ENCODE measurements at places on chromosomes 1 and 21.

DNA sequence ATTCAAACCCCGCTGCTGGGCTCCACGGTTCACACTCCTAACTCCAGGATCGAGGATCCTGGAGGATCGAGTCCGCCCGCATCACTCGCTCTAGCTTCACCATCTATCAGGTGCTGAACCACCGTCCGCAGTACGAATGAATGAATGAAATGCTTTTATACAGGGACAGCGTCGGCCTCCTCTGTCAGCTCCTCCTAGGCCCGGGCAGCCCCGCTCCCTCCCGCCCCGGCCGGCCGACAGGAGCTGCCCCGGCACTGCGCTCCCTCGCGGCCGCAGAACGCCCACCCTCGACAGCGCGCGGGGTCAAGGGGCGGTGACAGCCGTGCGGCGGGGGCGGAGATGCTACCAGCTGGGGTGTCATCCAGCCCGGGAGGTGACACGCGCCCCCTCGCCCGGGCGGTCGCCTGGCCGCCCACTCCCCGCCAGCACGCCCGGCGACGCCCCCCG, 520 bp downstream of the ZBTB17 start:
- H3K27ac ChIP-seq = peak overlapping the region; percentile 79
- H3K4me3 ChIP-seq = peak overlapping the region; percentile 88
- no peaks in the 10 kb centered on the region for H3K27me3 ChIP-seq
- H3K36me3 ChIP-seq = peaks cover 26% of the 10 kb centered on the region
- DNase-seq = peak; percentile 76
- peaks cover 30% of the 10 kb centered on the region for H3K4me1 ChIP-seq

GRCh38 chr1:8821084-8821483, 3.6 kb upstream of the RERE start:
- no peak for DNase-seq
- peaks cover 4% of the 10 kb centered on the region for H3K36me3 ChIP-seq
- H3K4me3 ChIP-seq = no peak overlapping the region
- H3K4me1 ChIP-seq = peaks cover 12% of the 10 kb centered on the region
- peaks cover 13% of the 10 kb centered on the region for H3K27me3 ChIP-seq

- no peak overlapping the region for H3K27ac ChIP-seq
- H3K36me3 ChIP-seq = no peaks in the 10 kb centered on the region
- DNase-seq = no peak
- no peaks in the 10 kb centered on the region for H3K4me1 ChIP-seq
- H3K4me3 ChIP-seq = no peak overlapping the region
Observed at GRCh38 chr1:83918688-83919285, 80.1 kb downstream of the TTLL7 start.

- H3K27ac ChIP-seq = no peak overlapping the region
- no peak for DNase-seq
- no peaks in the 10 kb centered on the region for H3K36me3 ChIP-seq
- H3K27me3 ChIP-seq = no peaks in the 10 kb centered on the region
- no peaks in the 10 kb centered on the region for H3K4me1 ChIP-seq
Observed at GRCh38 chr1:171019971-171020370, 70.7 kb upstream of the FMO3 start.

GRCh38 chr21:41957991-41958766, 4.4 kb upstream of the C2CD2 start:
- no peak for DNase-seq
- H3K36me3 ChIP-seq = no peaks in the 10 kb centered on the region
- H3K27me3 ChIP-seq = peaks cover 20% of the 10 kb centered on the region
- H3K4me3 ChIP-seq = no peak overlapping the region
- H3K4me1 ChIP-seq = peaks cover 30% of the 10 kb centered on the region
- no peak overlapping the region for H3K27ac ChIP-seq

DNA sequence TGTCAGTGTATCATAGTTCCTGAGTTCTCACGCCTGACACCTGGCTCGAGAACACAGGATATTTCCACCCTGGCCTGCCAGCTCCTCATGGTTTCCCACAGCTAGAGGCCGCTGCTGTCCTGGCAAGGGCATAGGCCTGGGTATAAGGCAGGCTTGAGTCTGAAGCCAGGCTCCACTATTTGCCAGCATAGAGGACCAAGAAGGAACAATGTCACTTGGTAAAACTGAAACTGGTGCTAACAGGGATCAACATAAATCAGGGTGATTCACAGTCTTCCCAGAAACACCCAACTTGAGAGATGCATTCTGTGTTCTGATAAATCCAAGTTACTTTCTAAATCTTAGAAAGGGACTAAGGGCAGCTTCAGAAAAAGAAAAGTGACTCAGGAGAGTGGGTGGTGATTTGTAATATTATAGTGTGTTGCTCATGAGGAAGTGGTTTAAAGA, 6.9 kb upstream of the S100A2 start:
- no peaks in the 10 kb centered on the region for H3K36me3 ChIP-seq
- peaks cover 33% of the 10 kb centered on the region for H3K4me1 ChIP-seq
- H3K27ac ChIP-seq = no peak overlapping the region
- DNase-seq = peak; percentile 65

- DNase-seq = no peak
- peaks cover 23% of the 10 kb centered on the region for H3K27me3 ChIP-seq
- H3K36me3 ChIP-seq = no peaks in the 10 kb centered on the region
- peaks cover 8% of the 10 kb centered on the region for H3K4me1 ChIP-seq
- H3K27ac ChIP-seq = no peak overlapping the region
- H3K4me3 ChIP-seq = no peak overlapping the region
Observed at GRCh38 chr1:230509281-230509977, 83.3 kb upstream of the PGBD5 start.

DNA sequence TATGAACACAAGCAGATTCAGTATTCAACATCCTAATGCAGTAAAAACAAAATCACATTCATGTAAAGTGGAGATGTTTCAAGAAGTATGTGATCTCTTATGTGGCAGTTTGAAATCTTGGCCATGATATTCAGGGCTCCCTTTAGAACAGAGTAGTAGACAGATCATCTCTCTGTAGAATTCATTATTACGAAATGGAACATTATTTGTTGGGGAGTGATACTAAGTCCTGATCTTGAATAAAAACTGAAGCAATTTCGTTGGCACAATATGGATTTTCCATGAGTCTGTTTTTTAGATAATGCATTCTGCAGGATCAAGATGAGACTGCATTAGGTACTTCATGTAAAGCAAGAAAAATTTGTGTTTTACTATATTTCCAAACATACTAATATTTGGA, 264.4 kb upstream of the NRIP1 start:
- no peak for DNase-seq
- no peak overlapping the region for H3K27ac ChIP-seq
- no peaks in the 10 kb centered on the region for H3K27me3 ChIP-seq
- H3K36me3 ChIP-seq = no peaks in the 10 kb centered on the region
- no peaks in the 10 kb centered on the region for H3K4me1 ChIP-seq
- no peak overlapping the region for H3K4me3 ChIP-seq

DNA sequence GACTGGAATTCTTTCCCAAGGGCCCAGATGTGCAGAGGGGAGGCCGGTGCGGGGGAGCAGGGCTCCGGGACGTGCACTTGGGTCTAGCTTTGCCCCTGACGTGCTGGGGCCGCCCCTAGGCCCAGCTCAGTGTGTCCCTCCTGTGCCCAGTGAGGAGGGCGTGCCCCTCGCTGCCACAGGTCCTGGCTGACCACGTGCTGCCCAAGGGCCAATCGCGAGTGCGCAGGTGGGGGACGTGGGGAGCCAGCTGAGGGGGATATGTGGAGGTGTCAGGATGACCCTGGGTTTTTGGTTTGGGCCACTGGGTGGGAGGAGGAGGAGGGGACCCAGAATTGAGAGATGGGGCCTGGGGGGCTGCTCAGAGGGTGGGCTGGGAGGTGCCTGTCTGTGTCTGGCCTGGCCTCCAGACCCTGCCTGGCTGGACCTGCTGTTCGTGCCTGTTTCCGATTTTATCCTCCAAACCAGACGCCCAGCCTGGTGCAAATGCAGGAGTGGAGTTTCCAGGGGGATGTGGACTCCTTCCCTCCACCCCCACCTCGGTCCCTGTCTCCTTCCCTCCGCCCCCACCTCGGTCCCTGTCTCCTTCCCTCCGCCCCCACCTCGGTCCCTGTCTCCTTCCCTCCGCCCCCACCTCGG, 6.1 kb upstream of the RNF223 start:
- no peaks in the 10 kb centered on the region for H3K27me3 ChIP-seq
- no peak overlapping the region for H3K4me3 ChIP-seq
- DNase-seq = no peak
- H3K4me1 ChIP-seq = peaks cover 5% of the 10 kb centered on the region
- H3K36me3 ChIP-seq = no peaks in the 10 kb centered on the region

Data from activated CD8-positive, alpha-beta T cell treated with anti-CD3 and anti-CD28 coated beads, Interleukin-2, amount 10 ng/mL, durations not matched to agents 7 days and 5 days (primary cell).